ENCODE measurements at places on chromosomes 1 and 21. TPM values are rescaled to one million over a fixed set of nuclear protein-coding genes. Genes with fewer than 3 reads are reported as not detected.

DNA sequence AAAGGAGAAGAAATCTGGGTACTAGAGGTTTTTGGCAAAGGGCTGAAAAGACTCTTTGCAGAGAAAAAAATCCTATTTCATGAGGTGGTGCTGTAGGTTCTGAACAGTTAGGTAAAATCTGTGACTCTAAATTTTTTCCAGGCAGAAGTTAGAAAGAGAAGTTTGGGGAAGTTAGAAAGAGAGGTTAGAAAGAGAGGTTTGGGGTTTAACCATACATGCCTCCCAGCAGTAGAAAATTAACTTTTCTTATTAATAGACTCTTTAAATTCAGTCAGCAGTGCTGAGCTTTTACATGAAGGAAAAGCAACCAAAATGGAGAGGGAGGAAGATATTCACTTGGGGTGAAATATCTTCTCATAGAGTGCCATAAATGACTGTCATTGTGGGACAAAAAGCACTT lies 12.2 kb downstream of the AMY1C start:
- no peaks in the 10 kb centered on the region for H3K4me1 ChIP-seq
- H3K36me3 ChIP-seq: no peaks in the 10 kb centered on the region
- no peak overlapping the region for H3K27ac ChIP-seq
- H3K4me3 ChIP-seq: no peak overlapping the region
- H3K27me3 ChIP-seq: no peaks in the 10 kb centered on the region
- no peak for DNase-seq

The FMO4 gene
- 2.1 TPM for total RNA-seq

The FAF1 gene
- total RNA-seq: 109 TPM

DNA sequence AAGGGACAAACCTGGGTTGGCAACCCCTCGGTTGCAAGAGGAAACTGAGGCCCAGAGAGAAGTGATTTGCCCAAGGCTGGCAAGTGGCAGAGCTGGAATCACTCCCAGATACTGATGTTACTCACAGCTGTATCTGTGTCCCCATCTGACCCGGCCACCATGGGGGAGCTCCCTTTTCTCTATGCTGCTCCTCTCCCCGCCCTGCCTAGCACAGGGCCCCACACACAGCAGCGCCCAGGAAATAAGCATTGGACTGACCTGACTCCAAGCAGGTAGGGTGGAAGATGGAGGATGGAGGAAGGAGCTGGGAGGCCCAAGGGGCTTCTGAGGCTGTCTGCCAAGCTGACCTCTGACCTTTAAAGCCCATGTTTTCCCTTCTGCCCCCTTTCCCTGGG lies 3.0 kb upstream of the FBLIM1 start:
- no peaks in the 10 kb centered on the region for H3K27me3 ChIP-seq
- no peaks in the 10 kb centered on the region for H3K36me3 ChIP-seq
- H3K27ac ChIP-seq: no peak overlapping the region
- peaks cover 14% of the 10 kb centered on the region for H3K4me1 ChIP-seq
- no peak for DNase-seq

- H3K27ac ChIP-seq: no peak overlapping the region
- no peaks in the 10 kb centered on the region for H3K4me1 ChIP-seq
Measured at GRCh38 chr1:84632137-84632536, 57.9 kb upstream of the CTBS start.

DNA sequence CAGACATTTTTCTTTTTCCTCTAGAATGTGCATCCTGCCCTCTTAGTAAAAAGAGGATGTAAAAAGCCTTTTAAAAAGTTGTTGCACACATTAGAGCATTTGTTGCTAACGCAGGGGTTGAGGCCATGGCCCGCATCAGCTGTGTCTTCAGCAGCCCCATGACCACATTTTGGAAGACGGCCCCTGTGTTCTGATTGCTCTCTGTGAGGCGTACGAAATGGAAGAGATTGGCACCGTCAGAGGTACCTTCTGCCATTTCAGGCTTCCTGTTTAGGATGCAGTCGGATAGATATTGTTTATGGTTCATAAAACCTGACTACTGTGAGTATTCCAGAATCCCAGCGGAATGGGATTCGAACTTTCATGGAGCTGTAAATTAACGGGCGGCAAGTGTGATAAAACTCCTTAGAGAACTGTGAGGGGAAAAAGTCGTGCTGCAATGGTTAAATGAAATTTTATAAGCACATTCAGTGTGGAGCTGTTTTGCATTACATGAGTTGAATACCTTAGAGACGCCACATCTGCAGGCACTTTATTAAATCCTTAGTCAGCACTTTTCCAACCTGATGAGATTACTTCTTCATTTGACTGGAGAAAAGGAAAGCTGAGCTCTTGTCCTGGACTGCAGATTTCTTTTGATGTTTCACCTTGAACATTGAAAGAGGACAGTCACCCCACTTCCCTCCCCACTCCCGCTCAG lies 273.9 kb downstream of the TM2D1 start:
- no peaks in the 10 kb centered on the region for H3K27me3 ChIP-seq
- peak; percentile 70 for DNase-seq
- no peak overlapping the region for H3K4me3 ChIP-seq
- H3K36me3 ChIP-seq: peaks cover 10% of the 10 kb centered on the region
- peaks cover 53% of the 10 kb centered on the region for H3K4me1 ChIP-seq
